ENCODE measurements at places on chromosomes 5 and 9.

GRCh38 chr5:158477214-158477613 is 618.3 kb upstream of the CLINT1 start:
- DNase-seq: no peak

DNA sequence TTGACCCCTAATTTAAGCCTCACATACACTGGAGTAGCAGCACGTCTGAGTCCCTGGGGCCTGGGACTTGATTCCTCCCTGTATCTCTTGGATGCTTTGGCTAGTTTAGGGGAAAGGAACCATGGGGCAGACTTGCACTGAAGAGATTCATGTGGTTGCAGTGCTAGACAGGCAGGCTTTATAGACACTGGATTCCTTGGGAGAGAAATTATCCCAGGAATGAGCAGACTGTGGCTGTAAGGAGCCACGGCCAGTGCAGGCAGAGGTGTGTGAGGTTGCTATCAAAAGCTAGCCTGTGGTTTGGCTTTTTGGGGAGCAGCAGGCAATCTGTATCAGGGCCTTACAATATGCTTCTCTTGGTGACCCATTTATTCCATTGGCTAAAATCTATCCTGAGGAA is 20.5 kb upstream of the PITX1 start:
- no peak for DNase-seq

- DNase-seq: no peak
These were observed 28.0 kb upstream of the UBTD2 start for GRCh38 chr5:172311605-172312004.

DNA sequence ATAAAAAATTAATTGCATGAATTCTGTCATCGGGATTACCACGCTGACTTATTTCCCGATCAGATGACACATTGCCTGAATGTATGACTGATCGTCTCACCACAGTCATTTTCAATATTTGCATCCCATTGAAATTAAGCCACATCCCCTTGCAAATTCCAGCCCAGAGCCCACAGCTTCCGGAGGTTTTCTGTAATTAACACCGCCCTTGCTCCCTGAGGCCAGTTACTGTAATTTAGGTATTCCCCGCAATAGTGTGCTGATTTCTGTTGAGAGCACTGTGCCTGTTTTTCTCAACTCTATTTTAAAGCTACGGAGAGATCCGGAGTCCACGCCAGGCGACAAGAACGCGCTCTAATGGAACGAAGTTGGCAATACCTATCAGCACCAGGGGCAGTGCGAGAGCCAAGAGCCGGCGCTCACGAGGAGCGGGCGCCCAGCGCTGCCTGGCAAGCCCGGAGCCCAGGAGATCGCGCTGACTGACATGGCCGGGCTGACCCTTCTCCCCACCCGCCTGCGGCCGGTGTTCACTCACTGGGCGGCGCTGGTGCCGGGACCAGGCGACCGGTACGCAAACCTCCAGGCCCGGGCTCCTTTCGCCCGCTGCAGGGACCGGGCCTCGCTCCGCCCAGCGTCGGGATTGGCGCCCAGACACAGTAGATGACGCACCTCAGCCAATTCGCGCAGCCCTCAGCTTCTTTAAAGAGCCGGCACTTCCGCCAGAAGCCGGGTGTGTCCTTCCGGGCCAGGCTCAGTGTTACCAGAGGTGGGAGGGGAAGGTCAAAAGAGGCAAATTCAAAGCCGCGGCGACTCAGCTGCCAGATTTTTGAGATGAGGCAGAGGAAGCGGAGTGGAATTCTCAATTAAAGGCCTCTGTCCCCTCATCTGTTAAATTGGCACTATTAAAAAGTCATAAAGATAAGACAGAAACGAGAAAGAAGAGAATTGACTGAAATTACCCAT is at the start of gene PLGRKT:
PLGRKT (minus strand) TSS at position 672 of the 963 bp plus-strand sequence. CDS start 5,948 bp downstream, outside the sequence.
- DNase-seq: peak; percentile 88

- no peak for DNase-seq
These were observed 189.6 kb downstream of the PIK3R1 start for GRCh38 chr5:68405026-68405684.

DNA sequence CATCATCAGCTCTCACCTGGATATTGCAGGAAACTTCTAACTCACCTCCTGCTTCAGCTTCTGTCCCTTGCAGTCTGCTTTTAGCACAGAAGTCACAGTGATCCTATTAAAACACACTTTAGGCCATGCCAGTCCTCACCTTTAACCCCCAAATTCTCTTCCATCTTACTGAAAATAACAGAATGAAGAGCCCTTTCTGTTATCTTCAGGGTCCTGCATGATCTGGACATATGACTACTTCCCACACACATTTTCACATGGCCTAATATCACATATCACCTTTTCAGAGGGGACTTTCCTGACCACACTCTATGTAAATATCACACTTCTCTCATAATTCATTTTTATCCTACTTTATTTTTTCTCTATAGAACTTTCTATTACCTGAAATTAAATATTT is 550.6 kb upstream of the CLINT1 start:
- no peak for DNase-seq

- DNase-seq: no peak
These were observed 6.9 kb upstream of the AJM1 start for GRCh38 chr9:136835162-136835931.

DNA sequence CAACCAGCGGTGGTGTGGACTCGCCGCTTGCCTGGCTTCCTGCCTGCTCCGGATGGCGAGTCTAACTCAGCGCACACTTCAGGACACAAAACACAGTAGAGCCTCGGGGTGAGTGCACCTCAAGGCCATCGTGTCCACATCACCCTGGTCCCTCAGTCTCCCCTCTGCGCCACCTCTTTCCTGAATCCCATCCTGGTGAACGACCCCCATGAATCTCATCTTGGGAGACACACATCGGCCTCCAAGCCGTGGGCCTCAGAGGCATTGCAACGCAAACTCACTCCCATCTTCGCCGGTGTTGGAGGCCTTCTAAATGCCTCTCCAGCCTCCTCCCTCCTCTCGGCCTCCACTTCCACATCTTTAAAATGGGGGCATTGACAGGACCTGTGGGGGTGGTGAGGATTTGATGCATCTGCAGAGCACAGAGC is 124.3 kb downstream of the COL23A1 start:
- no peak for DNase-seq

DNA sequence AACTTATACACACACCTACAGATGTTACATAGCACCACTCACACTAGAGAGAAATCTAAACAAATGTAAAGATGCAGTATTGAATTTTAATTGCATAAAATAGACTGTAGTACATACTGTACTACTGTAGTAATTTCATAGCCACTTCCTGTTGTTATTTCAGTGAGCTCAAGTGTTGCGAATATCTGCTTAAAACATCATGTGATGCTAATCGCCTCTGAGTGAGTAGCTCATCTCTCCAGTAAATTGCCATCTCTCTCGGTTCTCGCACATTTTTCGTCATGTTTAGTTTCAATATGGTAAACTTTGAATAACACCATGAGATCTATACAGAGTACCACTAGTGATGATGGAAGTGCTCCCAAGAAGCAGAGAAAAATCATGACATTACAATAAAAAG is 22.0 kb upstream of the ARHGEF28 start:
- no peak for DNase-seq

DNA sequence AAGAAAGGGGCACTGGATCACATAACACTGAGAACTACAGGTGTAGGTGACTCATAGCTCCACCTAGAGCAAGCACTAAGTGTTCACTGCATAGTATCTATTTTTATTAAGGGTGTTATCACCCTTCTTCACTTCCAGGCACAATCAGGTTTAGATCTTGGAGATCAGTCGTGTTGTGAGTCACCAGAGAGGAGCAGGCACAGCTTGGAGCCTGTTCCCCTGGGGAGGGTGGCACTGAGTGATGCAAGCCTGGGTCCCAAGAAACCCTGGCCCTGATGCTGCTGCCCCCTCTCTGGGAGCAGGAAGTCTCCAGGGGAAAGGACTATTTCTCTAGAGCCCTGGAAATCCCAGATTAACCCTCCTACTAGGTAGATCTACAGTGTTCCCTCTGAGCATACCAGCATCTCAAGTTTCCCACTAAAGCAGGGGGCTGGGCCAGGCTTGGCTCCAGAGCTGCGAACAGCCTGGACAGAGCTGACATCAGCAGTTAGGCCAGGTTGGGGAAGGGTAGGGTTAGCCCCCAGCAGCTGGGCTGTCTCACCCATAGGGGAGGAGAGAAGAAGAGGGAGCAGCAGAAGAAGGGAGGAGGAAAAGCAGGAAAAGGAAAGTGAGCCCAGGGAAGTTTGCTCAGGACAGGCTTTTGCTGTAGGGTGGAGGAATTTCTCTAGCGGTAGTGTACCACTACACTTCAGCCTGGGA is 28.1 kb upstream of the SPINK4 start:
- no peak for DNase-seq

- peak; percentile 35 for DNase-seq
These were observed 293.5 kb downstream of the HINT1 start for GRCh38 chr5:130871346-130872086.

DNA sequence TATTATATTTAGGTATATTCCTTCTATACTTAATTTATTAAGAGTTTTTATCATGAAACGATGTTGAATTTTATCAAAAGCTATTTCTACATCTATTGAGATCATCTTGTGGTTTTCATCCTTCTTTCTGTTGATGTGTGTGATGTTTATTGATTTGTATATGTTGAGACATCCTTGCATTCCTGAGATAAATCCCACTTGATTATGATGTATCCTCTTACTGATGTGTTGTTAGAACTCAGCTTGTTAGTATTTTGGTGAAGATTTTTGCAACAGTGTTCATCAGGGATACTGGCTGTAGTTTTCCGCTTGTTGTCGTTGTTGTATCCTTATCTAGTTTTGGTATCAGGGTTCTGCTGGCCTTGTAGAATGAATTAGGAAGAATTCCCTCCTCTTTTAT is 213.6 kb downstream of the GDNF start:
- no peak for DNase-seq

DNA sequence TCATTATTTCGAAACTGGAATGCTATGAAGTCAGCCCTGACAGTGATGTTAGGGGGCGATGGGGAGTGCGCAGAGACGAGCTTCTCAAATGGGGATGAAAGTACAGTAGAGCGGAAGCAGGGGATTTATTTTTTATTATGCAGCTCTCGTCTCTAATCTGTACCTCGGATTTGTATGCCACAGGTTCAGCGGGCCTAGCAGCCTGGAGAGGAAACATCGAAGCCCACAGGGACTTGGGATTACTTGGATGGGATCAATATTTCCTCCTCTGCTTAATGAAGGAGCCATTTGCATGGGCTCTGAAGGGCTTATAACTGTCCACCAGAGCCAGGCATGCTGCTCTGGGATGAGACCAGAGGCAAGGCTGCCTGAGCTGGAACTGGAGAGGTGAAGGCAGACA is 133.5 kb upstream of the RAPGEF1 start:
- DNase-seq: no peak

DNA sequence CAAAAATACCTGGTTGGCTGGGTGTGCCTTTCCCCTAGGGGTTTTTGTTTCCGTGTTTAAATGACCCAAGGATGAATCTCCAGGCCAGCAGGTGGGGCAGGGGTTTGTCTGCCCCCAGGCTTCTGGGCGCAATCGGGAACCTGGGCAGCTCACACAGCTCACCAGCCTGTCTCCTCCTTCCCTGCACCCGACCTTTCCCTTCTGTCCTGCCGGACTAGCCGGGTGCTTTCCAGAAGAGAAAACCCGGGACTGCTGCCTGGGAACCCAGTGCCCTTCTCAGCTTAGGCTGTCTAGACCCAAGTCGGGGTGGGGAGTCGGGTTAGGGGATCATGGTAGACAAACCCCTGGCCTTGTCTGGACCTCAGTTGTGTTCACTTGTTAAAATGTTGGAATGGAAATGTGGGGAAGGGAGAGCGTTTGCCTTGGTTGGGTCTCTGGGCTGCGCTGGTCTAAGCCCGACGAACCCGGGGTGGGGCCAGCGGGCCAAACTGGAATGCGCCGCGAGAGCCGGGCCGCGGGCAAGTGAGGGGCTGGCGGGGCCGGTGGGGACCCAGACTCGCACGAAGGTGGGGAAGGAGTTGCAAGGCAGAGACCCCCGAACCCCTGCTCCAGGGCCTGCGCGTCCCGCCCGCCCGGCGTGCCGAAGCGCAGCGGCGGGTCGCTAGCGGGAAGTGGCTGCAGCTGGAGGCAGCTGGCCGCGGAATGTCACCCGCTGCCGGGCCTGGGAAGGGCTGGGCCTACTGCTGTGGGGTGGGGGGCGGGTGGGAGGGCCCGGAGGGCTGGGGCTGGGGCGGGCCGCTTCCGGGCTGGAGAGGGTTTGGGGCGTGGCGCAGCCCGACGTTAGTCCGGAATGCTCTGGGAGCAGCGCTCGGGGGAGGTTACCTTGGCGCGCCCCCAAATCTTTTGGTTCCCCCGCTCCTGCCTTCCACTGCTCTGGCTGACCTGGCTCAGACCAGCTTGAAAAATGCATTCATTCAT is 84.6 kb downstream of the DAB2IP start:
- DNase-seq: no peak

GRCh38 chr5:147388184-147389108 is 121.4 kb downstream of the DPYSL3 start:
- no peak for DNase-seq

GRCh38 chr5:155189981-155190380 is 176.4 kb downstream of the KIF4B start:
- no peak for DNase-seq

GRCh38 chr5:374631-375335 is 53.3 kb downstream of the AHRR start:
- peak; percentile 27 for DNase-seq

GRCh38 chr5:116071211-116071610 is 13.6 kb upstream of the COMMD10 start:
- DNase-seq: no peak

DNA sequence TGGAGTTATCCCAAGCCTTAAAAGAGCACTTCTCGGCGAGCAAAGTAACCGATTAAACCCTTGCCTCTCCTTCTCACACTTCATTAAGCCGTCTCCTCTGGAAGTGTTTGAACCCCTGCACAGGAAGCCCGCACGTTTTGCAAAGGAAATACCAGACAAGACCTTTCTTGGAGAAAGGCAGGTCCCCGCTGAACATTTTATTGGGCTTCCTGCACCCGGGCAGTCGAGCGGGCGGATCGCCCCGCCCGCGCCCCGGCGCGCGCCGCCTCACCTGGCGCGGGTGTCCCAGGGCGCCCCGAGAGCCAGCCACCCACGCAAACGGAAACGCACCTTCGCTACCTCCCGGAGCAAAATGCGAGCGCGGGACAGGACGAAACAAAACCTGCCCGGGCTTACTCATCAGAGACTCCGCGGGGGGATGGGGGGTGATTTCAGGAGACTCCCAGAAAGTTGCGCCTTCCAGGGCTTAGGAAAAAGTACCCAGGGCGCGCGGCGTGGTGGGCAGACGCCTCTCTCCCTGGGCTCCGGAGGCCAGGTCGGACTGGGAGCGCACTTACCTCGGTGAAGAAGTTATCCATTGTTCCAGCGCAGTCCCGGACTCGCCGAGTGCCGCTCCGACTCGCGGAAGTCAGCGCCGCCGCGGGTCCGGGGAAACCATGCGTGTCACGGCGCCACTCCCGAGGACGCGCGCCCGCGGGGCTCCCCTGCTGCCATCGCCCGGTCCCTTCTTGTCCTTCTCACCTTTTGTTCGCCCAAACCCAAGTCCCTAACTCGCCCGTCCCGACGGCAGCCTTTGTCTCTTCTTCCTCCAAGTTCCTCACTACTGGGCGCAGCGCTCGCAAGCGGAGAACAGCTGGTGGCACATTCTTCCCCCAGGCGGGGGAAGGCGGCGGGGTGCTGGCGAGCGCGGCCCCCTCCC is 598 bp downstream of the MYO10 start:
- peak; percentile 48 for DNase-seq

All from stimulated activated naive CD8-positive, alpha-beta T cell treated with anti-CD3 and anti-CD28 coated beads, Interleukin-15, amount 100 ng/mL, for 72 hours (primary cell).